ENCODE measurements at places on chromosomes 4 and X.
A peak's percentile ranks its signal among the peaks of the same experiment; 100 is the strongest.

DNA sequence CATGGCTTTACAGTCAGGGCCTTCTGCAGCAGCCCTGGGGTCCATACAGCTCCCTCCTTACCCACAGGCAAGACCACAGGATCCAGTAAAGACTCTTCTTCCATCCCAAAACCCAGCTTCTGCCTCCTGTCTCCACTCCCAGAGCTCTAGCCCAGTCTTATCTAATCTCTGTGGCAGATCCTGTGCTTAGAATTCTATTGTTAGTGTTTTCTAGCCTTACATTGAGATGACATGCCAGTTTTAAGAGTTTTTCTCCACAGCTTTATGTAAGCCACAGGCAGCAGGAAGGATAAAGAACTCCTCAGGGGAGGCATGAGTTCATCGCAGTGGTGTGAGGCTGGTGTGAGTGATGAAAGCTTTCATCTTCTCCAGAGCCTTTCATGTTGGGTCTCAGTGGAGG is 129.1 kb downstream of the RCHY1 start:
- DNase-seq: no peak

- DNase-seq: peak; percentile 16
These were observed 29.8 kb downstream of the DCAF8L2 start for GRCh38 chrX:27619975-27620374.

DNA sequence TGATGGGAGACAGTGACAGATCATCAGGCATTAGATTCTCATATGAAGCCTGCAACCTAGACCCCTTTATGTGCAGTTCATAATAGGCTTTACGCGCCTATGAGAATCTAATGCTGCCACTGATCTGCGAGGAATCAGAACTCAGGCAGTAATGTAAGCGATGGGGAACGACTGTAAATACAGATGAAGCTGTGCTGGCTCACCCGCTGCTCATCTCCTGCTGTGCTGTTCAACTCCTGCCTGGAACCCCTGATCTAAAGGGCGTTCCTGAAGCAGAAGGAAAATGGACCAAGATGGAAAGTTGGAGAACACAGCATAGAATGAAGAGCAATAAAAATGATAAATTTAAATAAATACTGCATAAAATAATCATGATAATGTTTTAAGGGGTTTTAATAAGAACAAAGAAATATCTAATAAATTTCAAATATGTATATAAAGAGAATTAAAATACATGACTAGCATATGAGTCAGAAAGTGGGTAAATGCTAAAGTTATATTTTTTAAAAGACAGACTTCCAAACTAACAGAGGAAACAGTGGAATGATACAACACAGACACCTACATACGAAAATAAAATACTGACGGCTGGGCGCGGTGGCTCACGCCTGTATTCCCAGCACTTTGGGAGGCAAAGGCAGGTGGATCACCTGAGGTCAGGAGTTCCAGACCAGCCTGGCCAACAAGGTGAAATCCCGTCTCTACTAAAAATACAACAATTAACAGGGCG is 59.2 kb downstream of the RBM47 start:
- no peak for DNase-seq

DNA sequence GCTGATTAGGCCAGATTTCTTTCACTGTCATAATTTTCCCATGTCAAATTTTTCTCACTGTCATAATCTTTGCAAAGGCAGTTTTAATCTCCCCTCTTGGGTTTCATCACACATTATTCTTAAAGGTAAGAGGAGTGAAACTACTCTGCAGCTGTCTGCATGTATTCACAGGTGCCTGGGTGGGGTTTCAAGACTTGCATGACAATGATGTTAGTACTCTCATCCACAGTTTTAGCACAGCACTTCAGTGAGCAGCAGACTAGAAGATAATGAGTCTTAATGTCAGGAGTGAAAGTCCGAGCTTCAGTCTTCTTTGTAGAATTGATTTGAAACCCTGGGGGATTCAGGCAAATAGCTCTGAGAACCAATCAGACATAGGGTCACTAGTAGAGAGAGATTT is 182.5 kb upstream of the GALNT7 start:
- DNase-seq: no peak

GRCh38 chr4:137263206-137263605 is 269.1 kb downstream of the PCDH18 start:
- DNase-seq: no peak

DNA sequence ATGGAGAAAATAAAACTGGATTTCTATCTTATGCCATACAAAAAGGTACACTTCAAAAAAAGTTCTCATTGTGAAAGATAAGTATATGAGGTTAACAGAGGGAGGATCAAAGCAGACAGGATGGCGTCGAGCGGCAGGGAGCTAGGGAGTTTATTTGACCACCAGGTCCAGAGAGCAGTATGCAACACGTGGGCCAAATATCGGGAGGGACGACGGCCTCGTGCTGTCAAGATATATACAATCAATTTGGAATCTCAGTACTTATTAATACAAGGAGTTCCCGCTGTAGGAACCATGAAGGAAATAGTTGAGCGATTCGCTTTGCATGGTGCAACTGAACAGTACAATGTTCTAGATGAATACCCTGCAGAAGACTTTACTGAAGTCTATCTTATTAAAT is 1069.4 kb upstream of the INTU start:
- no peak for DNase-seq

DNA sequence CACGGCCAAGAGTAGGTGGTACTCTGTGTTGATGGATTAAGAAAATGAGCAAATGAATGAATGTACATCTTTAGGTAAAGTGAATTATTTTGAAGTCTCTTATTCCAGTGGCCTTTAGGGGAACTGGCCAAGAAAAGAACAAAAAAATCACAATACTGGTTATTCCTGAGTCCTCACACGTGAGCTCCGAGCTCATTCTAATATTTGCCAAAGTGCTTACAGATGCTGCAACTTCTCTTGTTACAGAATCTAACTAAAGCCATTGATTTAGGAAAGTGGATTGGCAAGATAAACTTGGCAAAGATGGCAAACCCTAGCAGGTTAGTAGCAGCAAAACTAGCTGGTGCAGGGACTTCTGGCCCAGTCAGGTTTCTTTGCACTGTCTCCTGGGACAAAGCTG is 37.6 kb downstream of the IDS start:
- no peak for DNase-seq

DNA sequence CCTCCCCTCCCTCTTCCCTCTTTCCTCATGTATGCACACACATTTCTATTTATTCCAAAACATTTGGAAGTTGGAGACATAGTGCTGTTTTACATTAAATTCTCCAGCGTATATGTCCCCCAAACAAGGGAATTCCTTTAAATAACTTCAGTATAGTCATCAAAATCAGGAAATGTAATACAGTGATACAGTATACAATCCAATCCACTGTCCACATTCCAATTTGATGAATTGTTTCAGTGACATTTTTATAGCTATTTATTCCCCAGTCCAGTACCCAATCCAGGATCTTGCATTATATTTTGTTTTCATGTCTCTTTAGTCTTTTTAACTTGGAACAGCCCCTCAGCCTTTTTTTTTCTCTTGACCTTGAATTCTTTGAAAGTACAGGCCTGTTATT is 233.0 kb downstream of the DKK2 start:
- no peak for DNase-seq

DNA sequence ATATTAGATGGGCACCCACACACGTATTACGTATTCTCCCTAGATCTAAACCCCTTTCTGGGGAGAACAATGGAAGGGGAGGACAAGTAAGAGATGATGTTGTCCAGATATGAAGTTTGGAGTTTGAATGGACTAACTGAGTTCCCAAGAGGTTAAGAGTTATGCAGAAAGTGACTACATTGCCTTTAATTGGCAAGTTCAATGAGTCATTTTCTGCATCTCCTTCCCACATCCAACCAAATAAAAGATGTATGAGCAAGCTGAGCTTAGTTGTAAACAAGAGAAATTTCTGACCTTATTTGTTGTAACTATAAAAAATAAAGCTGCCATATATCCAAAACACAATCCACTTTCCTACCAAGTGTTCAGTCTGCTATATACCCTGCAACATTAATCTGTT is 50.5 kb downstream of the TIGD2 start:
- no peak for DNase-seq

- DNase-seq: no peak
These were observed 12.8 kb upstream of the SLC39A8 start for GRCh38 chr4:102358128-102358527.

DNA sequence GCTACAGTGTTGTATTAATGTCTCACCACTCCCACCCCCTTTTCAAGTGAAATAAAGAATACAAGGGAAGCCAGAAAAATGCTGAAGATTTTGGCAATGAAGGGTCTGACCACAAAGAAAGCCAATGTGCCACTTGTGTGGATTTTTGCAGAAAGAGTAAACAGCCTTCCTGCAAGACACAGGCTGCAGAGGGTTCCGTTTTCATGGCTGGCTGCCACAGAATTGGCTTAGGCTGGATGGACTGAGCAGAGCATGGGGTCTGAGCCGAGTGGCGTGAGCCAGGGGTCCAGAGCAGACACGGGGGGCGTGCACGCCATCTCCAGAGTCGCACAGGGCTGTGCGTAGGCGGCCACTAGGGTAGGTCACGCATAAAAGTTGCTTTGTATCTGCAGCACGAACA is 69.2 kb downstream of the MTNR1A start:
- no peak for DNase-seq

- DNase-seq: no peak
These were observed 87.5 kb downstream of the CNOT6L start for GRCh38 chr4:77731656-77732055.

GRCh38 chr4:136731025-136731424 is 801.3 kb downstream of the PCDH18 start:
- no peak for DNase-seq

- peak; percentile 19 for DNase-seq
These were observed 39.4 kb downstream of the RAPGEF2 start for GRCh38 chr4:159142241-159142640.

- no peak for DNase-seq
These were observed 7.3 kb downstream of the RGS12 start for GRCh38 chr4:3299976-3300671.

DNA sequence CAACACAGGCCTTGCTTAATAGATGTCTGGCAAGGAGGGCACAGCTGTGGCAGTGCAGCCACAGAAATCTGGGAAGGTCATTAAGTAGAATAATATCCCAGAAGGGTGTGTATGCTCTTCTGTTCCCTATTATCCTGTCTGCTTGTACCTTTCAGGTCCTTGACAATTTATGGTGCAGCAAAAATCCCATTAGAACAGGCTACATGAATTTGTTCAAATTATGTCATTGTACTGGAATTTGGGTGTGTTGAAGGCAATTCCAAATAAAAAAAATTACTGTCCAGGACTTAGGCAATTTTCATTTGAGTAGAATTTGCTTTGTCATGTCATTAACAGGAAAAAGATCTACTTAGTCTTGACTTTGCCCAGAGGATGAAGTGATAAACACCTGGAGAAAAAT is 192.1 kb downstream of the IDS start:
- no peak for DNase-seq

- no peak for DNase-seq
These were observed 9.1 kb upstream of the VCX3B start for GRCh38 chrX:8455557-8455956.

- no peak for DNase-seq
These were observed 191.8 kb upstream of the S100G start for GRCh38 chrX:16458208-16458607.
